ENCODE measurements at places on chromosomes 5 and 9. TPM values are rescaled to one million over a fixed set of nuclear protein-coding genes. Genes with fewer than 3 reads are reported as not detected.

Gene NMRK1
- 13.8 TPM for total RNA-seq

Gene PCDHA4
- not detected for total RNA-seq

Gene INSL6
- not detected for total RNA-seq

Gene TLR4
- total RNA-seq, result 0.64 TPM

Gene DMRTA1
- 0.26 TPM for total RNA-seq

Gene IER5L
- total RNA-seq, result 54.2 TPM

Gene LCN9
- total RNA-seq, result not detected

Gene TGFBI
- 2,808 TPM for total RNA-seq

Gene ARHGEF28
- total RNA-seq, result 9.1 TPM

Gene KIF24
- total RNA-seq, result 2.5 TPM

Gene AHRR
- 47.7 TPM for total RNA-seq

Measured in epithelial cell of alveolus of lung (primary cell).